ENCODE measurements at places on chromosomes 7 and 10. TPM values are rescaled to one million over a fixed set of nuclear protein-coding genes. Genes with fewer than 3 reads are reported as not detected.

The PPP1R3C gene
- total RNA-seq, result 1.1 TPM

The INA gene
- 6.2 TPM for total RNA-seq

The LRIT1 gene
- total RNA-seq, result not detected

The OR2A5 gene
- total RNA-seq, result not detected

The TSPAN12 gene
- total RNA-seq, result 6.3 TPM

The TRIM73 gene
- 2.4 TPM for total RNA-seq

The NUTM2E gene
- total RNA-seq, result 0.11 TPM

The NEUROG3 gene
- not detected for total RNA-seq

The SPDYE2 gene
- not detected for total RNA-seq

The C10orf62 gene
- total RNA-seq, result 0.33 TPM

The INSIG1 gene
- 13.0 TPM for total RNA-seq

The SLC25A13 gene
- total RNA-seq, result 40.3 TPM

The GPR15LG gene
- not detected for total RNA-seq

The COBL gene
- under 0.01 TPM for total RNA-seq

The ATOH7 gene
- total RNA-seq, result under 0.01 TPM

The RBP3 gene
- total RNA-seq, result not detected

The LIPF gene
- not detected for total RNA-seq

The RHOBTB1 gene
- 58.9 TPM for total RNA-seq

The EBLN1 gene
- not detected for total RNA-seq

The SPDYE16 gene
- total RNA-seq, result under 0.01 TPM

The FEZF1 gene
- total RNA-seq, result not detected

The NRG3 gene
- 0.22 TPM for total RNA-seq

The C10orf95 gene
- total RNA-seq, result 1.3 TPM

The ENKUR gene
- 1.1 TPM for total RNA-seq

The CPA2 gene
- total RNA-seq, result not detected

The NFKB2 gene
- 19.0 TPM for total RNA-seq

The HOXA6 gene
- total RNA-seq, result not detected

The FOXP2 gene
- 0.54 TPM for total RNA-seq

The PRDX3 gene
- 52.6 TPM for total RNA-seq

The GDF2 gene
- not detected for total RNA-seq

The COMTD1 gene
- 20.7 TPM for total RNA-seq

The FASTK gene
- total RNA-seq, result 162 TPM
